ENCODE measurements at places on chromosomes 6 and 20.

- DNase-seq, result no peak
Observed at GRCh38 chr20:44651684-44652423, at the start of gene ADA. ADA (minus strand) TSS chr20:44651699; CDS start chr20:44651607, 92 bp downstream.

GRCh38 chr6:169292338-169293124 lies 38.9 kb upstream of the THBS2 start:
- DNase-seq, result no peak

DNA sequence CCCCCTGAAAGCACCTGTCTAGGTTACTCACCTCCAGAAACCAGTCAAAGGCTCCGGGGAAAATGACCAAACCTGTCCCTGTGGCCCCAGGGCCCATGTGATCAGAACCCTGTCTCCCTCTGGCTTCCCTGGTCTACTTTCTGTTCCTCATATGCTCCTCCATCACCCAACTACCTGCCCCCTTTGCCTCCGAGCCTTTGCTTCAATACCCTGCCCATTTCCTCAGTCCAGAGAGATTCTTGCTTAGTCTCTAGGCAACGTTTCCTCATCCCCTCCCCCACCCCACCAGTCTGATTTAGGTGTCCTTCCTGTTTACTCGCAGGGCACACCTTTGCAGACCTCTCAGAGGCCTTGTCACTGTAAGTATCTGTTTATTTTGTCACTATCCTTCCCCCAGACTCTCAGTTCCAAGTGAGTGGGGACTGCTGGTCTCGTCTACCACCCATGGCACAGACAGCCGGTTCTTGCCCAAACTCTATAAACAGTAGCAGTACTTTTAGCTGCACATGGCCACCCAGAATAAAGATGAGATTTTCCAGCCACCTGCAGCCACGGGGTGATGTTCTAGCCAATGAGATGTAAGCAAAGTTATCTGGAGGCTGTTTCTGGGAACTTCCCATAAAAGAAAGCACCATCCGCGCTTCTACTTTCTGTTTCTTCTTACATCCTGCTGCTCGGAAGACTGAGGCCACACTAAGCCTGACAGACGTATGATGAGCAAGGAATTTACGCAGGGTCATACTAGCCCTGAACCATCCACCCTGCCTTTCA lies 13.3 kb downstream of the ELOVL5 start:
- DNase-seq, result no peak

GRCh38 chr20:63125581-63125837 lies 90.4 kb downstream of the YTHDF1 start:
- DNase-seq, result no peak

DNA sequence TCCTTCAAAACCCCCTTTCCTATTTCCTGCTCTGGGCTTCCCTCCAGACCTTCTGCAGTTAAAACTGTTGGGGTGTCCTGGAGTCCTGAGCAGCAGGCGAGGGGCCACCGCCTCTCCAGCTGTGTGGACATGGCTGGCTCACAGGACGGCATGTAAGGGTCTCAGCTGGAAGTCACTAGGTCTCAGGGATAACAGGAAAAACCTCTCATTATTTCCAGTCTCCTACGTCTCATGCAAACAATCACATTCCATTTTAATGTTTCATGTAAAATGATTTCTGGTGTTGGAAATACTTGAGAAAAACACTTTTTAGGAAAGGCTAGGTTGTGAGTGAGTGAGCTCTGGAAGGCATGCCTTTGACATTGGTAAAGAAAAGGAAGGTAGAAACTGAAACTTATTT lies 158.7 kb downstream of the SCML4 start:
- no peak for DNase-seq

DNA sequence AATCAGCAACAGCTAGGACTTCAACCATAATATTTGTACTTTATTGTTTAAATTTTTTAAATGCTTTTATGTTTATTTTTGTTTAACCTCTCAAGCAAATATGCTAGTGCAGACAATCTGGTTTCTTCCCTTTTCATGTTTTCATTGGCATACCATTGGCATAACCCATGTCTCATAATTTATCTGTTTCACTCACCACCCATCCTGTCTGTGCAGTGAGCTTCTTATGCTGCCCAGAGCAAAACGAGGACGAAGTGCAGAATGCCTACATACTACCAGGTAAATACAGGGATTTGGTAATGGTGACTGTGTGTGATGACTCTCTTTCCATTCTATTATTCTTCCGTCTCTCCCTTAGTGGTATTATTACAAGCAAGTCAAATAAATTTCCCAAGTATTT lies 361.4 kb upstream of the KCNQ5 start:
- DNase-seq, result no peak

DNA sequence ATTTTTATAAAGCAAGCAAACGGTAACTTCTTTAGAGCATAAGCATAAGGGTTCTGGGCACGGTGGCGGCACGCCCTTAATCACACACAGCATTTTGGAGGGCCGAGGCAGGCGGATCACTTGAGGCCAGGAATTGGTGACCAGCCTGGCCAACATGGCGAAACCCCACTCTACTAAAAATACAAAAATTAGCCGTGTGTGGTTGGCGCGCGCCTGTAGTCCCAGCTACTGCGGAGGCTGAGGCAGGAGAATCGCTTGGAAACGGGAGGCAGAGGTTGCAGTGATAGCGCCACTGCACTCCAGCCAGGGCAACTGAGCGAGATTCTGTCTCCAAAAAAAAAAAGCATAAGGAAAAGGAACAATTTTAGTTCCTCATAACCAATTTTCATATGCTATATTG lies 2.6 kb downstream of the SENP6 start:
- DNase-seq, result no peak

GRCh38 chr6:20319520-20320357 lies 81.9 kb upstream of the E2F3 start:
- DNase-seq, result no peak

DNA sequence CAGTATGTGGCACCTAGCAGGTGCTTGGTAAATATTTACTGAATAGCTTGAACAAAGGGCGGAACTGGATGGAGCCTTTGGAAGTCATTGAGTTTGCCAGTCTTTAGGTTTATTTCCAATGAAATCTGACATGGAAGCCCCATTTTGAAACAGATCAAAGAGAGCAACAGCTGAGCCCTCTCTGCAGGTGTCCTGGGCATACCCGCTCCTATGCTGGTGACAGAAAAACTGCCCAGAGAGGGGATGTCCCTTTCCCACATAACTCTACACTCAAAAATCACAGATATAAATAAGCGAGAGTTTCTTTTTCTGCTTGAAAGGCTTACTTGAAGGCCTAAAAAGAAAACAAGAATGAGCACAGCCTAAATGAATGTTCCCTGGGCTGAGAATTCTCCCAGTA lies 53.0 kb upstream of the RALY start:
- DNase-seq, result no peak

GRCh38 chr6:4903751-4904370 lies 100.0 kb downstream of the RPP40 start:
- DNase-seq, result no peak

DNA sequence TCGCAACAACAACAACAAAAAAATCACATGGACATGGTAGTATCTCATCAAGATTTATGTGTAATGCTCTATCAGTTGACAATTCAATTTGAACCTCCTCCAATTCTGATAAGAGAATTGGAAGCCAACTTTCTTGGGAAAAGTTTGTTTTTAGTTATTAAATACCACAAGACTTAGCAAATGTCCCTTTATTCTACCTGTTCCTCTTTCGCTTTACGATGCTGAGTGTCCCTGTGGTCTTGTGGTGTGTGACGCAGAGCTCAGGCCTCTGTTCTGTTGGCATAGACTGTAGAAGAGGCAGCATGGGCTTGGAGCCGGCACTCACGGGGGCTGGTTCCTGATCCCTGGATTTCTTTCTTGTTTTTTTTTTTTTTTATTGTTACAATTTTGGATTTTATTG lies 76.7 kb downstream of the PSMB1 start:
- no peak for DNase-seq

DNA sequence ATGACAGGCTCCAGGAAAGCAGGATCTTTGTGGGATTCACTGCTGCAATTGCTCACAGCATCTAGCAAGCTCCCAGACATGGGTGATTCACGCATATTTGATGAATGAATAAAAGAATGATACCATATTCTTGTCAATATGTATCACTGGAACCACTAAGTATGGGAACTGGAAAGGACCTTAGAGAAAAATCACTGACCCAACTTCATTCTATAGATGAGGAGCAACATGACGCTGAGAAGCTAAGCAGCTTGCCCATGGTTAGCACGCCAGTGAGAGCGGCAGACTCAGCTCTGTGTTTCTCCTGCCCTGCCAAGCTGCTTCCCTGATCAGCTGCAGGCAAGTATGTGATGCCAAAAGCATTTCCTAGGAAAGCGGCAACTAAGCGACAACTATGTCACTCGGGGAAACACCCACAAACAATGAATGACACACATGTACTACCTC lies 66.8 kb downstream of the PPP1R3G start:
- no peak for DNase-seq

Data from chondrocyte (in vitro differentiated cells).